ENCODE measurements at places on chromosomes 4 and X.

DNA sequence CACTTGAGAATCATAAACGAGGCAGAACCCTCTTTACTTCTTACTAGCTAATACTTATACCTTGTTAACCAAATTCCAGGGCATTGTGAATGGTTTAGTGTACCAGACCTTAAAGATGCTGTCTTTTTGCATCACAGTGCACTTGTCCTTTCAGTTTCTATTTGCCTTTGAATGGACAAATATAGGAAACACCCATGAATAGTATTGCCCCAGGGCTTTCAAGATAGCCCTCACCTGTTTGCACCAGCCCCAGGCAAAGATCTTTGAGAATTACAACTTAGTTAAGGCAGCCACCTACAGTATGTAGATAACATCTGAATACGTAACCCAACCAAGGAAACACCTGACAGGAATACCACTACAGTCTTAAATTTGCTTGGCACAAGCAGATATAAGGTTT is 60.8 kb upstream of the CT45A1 start:
- no peak for DNase-seq

- DNase-seq: no peak
Observed at GRCh38 chr4:64326507-64326906, 82.7 kb downstream of the TECRL start.

DNA sequence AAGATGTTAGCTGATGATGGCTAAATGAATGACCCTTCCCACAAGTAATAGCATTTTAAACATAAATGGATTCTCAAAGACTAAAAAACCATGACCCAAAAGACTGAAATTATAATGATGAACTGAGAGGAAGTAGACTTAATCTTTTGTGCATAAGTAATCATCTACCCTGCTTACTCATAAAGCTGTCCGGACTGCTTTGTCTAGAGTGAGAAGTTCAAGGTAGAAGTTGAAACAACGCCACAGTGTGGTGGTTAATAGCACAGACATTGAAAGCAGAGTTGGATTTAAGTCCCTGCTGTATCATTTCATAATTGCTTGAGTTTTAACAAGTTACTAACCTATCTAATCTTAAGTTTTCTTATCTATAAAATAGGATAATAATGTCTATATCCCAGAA is 346.6 kb downstream of the CENPC start:
- DNase-seq: peak; percentile 1

- no peak for DNase-seq
Observed at GRCh38 chr4:120801137-120801758, 121.3 kb downstream of the PRDM5 start.

GRCh38 chrX:54482839-54483593 is 13.0 kb downstream of the FGD1 start:
- DNase-seq: no peak

- no peak for DNase-seq
Observed at GRCh38 chr4:108213308-108213707, 44.6 kb upstream of the LEF1 start.

GRCh38 chr4:19164334-19164733 is 1087.4 kb upstream of the SLIT2 start:
- DNase-seq: no peak

- DNase-seq: peak; percentile 22
Observed at GRCh38 chr4:150010525-150011126, 67.6 kb upstream of the DCLK2 start.

DNA sequence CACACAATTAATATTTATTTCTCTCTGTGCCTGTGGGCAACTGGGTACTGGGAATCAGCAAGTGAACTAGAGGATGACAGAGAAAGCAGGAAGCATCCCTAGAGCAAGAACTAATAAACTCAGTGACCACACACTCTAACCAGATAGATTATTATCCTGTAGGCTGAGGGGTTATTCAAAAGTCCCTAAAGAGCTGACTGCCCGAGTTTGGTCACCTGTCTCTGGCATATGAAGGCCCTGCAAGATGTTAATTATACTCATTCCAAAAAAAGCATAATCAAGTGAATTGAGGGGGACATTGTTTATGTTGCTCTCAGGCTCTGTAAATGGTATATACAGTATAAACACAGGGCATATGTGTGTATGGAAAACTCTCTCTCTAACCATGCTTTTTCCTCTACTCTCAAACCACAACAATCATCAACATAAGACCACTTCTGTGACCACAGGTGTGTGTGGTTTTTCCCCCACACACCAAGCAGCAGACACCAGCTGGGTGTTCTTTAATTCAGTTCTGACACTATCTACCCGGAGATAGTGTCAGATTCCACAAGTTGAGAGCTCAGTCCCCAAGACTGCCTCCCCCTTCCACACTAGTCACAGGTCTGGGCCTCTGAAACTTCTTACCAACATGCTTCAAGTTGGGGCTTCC is 6.2 kb upstream of the HPSE start:
- no peak for DNase-seq

- no peak for DNase-seq
Observed at GRCh38 chrX:72271812-72272211, 5.2 kb downstream of the RPS4X start.

GRCh38 chrX:120244395-120244734 is 6.2 kb upstream of the ZBTB33 start:
- DNase-seq: no peak

DNA sequence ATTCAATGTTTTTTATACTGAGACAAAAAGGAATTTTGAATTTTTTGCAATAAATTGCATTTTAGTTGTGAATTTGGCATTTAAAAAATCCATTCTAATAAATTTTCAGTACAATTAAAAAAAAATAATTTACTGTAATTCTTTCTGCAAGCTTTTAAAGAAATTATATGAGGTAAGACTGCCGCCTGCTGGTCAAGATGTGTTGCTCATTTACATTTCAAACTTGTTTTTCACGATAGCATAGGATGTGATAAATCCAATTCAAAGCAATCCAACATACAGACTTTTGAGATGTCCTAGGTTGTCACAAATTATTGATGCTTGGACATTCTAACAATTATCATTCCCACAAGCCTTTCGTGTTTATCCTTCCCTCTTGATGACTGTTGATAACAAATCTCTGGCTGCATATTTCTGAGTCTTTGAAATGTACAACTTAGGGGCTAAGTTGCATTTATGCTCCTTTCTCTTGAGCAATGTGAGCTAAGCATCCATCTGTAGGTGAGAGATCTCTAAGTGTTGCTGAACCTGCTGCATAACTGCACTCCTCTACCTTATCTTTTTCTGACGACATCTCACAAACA is 21.7 kb upstream of the MFAP3L start:
- no peak for DNase-seq

GRCh38 chr4:15882675-15883086 is 55.9 kb downstream of the FGFBP1 start:
- DNase-seq: no peak

GRCh38 chr4:85865256-85865655 is 390.3 kb downstream of the ARHGAP24 start:
- DNase-seq: no peak
